ENCODE measurements at places on chromosomes 12 and 14.

DNA sequence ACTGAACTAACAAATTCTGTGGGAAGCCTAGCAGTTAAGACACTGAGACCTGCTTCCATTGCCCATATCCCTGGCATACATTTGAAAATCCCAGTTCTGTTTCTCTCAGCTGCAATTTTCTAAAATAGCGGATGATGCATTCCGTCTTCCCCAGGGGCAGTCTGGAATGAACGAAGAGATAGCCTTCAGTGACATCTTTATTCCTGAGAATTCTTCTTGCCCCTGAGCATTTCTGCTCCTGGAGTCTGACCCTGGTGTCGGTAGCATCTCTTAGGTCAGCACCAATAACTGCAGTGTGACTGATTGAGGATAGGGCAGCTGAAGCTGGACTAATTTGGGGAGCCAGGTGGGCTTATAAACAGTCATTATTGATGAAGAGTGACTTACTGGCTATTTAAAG, 552.5 kb downstream of the DIO2 start:
- DNase-seq, result no peak

DNA sequence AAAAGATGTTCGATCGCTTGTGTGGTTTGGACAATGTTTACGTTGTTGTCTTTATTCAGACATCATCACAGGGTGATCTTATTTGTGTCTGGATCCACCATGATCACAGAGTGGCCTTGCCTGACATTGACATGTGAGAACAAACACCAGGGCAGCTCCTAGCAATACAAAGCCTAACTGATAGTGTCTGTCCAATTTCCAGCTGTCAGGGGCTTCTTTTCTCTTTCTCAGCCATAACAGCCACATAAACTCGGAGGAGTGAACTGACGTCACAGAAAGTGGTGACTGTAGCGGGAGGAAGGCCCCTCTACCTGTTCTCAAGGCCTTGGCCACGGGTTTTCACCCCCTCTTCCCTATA, 5.8 kb upstream of the SLC6A13 start:
- no peak for DNase-seq

DNA sequence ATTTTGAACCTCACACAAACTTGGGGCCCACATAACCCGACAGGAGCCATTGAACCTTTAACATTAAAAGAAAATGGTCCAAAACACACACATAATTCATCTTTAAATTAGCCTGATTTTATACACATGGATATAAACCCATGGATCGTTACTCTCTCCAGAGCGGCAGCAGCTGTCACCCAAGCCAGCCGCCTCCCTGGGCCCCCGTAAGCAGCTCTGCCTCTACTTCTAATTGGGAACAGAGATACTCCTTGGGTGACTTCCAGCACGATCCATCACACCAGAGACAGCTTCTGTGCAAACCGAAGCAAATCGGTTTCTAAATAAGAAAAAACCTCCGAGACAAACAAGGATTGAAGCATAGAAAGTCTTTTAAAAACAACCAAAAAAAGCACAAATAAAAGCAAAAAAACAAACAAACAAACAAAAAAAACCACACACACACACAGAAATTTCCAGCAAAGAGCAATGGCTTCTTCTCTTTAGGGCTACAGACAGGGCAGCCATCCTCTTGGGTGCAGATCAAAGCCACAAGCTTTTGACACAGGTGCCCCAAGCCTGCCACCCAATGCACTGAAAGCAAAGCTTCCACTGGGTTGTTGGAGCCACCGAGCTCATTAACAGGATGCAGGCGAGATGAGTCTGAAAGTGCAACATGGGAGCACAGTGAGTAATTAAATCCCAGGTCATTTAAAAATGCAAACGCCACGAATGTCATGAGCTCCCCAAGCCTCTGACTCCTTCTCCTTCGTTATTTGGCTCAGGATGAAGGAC, 156.9 kb downstream of the DPF3 start:
- peak; percentile 86 for DNase-seq

GRCh38 chr14:25050269-25051150, 563 bp upstream of the STXBP6 start:
- peak; percentile 88 for DNase-seq

DNA sequence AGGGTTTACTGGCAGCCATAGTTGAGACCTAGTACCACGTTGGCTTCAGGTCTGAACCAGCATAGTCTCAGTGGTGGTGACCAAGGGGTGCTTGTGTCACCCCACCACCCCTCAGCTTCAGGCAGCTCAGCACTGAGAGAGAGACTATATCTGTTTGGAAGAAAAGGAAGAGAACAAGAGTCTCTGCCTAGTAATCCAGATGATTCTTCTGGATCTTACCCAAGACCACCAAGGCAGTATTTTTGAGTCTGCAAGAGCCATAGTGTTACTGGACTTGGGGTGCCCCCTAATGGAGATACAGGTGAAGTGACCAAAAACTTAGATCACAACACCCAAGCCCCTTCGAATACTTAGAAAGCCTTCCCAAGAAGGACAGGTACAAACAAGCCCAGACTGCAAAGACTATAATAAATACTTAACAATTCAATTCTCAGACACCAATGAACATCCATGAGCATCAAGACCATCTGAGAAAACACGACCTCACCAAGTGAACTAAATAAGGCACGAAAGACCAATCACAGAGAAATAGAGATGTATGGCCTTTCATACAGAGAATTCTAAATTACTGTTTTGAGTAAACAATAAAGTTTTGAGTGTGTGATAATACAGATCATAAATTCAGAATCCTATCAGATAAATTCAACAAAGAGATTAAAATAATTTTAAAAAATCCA, 107.0 kb downstream of the HELB start:
- peak; percentile 82 for DNase-seq

DNA sequence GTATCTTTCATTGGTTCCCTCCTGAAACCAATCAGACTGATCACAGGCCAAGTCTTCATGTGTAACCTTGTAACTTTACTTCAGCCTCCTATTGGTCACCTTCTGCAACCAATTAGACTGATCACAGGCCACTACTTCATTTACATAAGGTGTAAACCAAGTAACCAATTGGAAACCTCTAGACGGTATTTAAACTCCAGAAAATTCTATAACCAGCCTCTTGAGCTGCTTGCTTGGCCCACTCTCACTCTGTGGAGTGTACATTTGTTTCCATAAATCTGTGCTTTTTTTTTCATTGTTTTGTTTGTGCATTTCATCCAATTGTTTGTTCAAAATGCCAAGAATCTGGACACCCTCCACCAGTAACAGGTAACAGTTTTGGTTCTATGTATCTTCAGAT, 47.5 kb downstream of the EIF2S3B start:
- DNase-seq, result no peak

GRCh38 chr12:24595652-24596235, 353.2 kb downstream of the BCAT1 start:
- no peak for DNase-seq

DNA sequence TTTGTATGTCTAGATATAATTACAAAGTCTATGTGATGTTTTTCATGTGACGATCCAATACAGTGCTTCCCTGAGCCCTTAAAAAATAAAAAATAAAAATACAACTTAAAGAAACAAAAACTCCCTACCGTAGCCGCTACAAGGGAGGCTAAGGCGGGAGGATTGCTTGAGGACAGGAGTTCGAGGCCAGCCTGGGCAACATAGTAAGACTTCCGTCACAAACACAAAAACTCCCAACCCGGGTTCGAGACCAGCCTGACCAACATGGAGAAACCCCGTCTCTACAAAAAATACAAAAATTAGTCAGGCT, 669 bp upstream of the CDKN3 start:
- DNase-seq, result no peak

DNA sequence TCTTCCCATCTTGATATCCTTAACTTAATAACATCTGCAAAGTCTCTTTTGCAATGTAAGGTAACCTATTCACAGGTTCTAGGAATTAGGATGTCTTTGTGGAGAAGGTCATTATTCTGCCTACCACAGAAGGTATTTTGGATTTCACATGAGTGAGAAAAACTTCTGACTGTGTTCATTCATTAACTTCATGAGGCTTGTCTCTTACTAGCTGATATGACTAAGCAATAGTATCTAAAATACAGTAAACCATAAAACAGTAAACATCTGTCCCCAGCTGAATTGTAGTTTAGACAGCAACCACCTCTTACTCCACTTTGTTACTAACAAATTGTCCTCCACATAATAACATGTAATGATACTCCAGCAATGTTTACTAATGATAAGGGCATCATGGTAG, 198.1 kb downstream of the SEC23A start:
- no peak for DNase-seq

DNA sequence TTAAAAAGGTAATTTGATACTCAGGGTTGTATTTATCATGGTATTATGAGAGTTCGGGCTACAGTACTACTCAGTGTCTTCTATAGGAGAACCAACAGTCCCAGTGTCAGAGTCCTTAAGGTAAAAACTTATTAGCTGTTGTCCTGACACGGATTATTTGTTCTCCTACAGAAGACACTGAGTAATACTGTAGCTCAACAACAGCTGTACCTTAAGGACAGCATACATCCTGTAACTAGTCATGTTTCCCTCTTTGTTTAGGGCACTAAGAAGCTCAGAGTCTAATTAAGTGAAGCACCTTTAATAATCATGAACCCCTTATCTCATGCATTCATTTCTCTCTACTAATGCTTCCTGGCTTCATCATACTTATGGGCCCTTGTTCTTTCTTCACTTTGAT, 33.9 kb downstream of the ARF6 start:
- no peak for DNase-seq

DNA sequence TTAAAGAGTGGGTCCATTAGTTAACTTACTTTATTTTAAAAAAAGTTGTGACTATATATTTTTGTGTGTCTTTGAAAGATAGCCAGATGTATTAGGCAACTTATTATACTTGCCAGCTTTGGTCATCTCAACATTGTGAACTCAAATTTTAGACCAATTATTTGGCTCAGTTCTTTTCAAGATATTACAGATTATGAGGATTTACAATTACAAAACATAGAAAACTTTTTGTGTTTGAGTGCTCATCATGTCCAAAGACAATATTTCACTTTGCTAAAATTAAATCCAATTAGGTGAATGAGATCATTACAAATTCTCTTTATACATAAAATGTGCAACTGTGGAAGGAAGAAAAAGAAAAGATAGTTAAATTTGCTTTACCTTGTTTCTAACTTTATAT, 18.3 kb upstream of the PDE3A start:
- DNase-seq, result no peak

DNA sequence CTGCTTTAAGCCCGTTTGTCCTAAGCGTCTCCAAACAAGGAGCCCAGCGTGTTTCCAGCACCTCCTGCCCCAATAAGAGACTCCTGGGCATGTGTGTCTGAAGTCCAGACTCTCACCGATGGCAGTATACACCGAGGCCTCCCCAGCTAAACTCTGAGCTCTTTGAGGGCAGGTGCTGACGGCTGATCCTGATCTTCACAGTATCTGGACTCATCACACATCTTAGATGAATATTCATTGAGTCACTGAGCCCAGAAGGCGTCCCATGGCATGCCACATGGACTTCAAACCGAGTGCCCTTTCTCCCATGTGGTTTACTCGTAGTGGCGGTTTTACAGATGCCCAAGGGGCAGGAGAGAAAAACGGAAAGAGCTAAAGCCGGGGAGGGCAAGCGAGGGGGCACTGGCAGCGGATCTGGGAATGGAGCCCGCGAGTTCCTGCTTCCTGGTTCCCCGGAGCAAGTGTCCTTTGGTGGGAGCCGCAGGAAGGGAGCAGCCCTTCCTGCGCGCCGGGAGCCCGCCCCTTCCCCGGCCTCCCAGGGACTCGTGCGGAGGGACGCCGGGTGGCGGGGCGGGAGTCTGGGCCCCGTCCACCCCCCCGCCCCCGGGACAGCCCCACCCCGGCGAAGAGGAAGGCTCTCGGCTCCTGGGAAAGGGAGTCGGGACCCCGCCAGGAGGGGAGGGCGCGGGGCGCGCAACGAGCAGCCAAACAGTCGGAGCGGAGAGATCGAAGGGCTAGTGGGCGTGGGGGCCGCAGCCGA, 585 bp upstream of the TEAD4 start:
- DNase-seq, result peak; percentile 86

DNA sequence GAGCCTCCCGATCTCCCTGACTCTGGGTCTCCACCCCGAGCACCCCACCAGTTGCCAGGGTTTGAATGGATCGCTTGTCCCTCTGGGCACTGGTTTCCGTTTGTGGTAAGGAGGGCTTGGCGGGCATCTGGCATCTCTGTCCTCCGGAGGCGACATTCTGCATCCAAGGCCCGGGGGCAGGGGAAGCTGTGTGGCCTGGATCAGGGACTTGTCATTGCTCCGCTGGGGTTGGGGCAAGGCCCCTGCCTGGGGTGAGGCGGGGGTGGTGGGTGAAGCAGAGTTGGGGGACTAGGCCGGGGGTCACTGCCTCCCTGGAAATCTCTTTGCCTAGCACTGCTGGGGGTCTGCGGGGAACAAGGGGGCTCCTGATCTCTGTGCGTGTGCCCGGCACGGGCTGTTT, 30.2 kb downstream of the KIF26A start:
- DNase-seq, result no peak

DNA sequence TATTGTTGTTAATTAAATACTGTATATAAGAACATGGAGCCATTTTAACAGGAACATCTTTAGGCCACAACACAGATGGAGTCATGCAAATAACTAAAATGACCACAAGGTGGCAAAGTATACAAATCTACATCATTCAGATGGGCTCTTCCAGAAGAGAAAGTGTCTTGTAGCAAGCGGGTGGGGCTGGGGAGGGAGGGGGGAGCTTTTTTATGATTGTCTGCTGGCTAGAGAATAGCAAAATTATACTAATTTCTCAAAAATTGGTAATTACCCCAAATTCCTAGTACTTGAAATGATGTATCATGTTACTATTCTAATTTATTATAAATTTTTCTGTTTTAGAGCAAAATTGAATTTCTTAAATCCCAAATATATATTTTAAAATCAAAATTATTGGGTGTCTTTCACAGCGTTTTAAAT, 378.7 kb downstream of the PRKD1 start:
- DNase-seq, result peak; percentile 65

- DNase-seq, result no peak
Observed at GRCh38 chr14:55571125-55571889, 8.7 kb upstream of the KTN1 start.

- DNase-seq, result peak; percentile 54
Observed at GRCh38 chr12:11661491-11662089, 12.1 kb downstream of the ETV6 start.

- no peak for DNase-seq
Observed at GRCh38 chr12:116765271-116765670, 27.2 kb downstream of the RNFT2 start.

DNA sequence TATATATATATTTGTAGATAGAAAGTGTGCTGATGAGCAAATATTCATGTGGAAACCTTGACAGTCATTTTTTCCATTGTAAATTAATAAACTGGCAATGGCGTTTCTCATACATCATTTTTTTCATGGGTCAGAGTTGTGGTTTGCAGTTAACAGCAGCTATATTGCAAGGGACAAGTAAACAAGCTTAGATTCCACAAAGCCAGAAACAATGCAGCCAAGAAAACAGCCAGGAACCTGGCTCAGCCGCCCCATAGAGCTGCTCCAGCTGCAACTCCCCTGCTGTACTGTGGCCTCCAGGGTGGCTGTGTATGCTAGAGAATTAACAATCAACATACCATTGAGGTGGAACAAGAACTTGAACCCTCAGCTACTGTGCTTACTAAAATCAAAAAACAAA, 298.2 kb downstream of the TMEM132D start:
- DNase-seq, result peak; percentile 22

- DNase-seq, result no peak
Observed at GRCh38 chr12:45974883-45975282, 15.5 kb downstream of the SCAF11 start.

GRCh38 chr12:9123781-9124382, 8.2 kb upstream of the A2M start:
- no peak for DNase-seq

- no peak for DNase-seq
Observed at GRCh38 chr12:124402248-124403066, 107.6 kb downstream of the RFLNA start.
